ENCODE measurements at places on chromosomes 11 and 22.
A peak's percentile ranks its signal among the peaks of the same experiment; 100 is the strongest.

- DNase-seq = no peak
These were observed 412 bp upstream of the RPS3 start for GRCh38 chr11:75398906-75399305.

- no peak for DNase-seq
These were observed 21.9 kb upstream of the SCN2B start for GRCh38 chr11:118198370-118198769.

DNA sequence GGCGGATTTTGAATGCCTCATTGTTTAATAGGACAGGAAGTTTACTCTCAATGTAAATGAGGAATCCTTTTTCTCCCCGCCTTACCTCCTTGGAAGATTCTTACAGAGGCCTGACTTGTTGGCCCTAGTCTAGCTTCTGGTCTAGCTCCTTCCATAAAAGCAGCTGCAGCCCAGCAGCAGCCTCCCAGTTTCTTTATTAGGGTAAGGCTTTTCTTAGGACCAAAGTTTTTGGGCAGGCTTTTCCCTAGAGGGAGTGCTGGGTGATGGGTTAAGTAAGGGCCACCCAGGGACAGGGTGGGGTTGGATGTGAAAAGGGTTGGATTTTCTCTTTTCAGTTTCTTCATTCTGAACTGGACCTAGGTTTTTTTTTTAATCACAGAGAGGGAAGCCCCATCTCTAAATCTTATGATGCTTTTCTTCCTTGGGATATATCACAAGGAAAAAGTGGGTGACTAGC is 49.7 kb downstream of the LIF start:
- no peak for DNase-seq

DNA sequence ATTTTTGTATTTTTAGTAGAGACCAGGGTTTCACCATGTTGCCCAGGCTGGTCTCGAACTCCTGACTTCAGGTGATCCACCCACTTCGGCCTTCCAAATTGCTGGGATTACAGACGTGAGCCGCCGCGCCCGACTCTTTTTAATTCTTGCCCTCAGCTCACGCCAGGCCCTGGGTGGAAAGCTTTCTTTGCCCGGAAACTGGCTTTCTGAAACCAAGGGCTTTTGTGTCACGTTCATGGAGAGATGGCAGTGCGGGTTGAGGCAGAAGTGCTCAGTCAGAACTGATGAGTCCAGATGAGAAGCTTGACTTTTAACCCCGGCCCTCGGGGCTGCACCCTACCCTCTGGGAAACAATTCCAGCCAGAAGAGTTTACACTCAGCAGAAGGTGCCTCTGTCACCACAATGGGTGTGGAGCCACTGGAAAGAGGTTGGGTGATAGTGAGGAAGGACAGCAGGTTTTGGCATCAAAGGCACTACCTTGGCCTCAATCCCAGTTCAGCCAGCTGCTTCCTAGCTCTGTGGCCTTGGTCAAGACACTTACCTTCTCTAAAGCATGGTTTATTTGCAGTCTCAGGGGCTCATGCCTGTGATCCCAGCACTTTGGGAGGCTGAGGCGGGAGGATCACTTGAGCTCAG is 890 bp upstream of the ARFGAP3 start:
- peak; percentile 20 for DNase-seq

DNA sequence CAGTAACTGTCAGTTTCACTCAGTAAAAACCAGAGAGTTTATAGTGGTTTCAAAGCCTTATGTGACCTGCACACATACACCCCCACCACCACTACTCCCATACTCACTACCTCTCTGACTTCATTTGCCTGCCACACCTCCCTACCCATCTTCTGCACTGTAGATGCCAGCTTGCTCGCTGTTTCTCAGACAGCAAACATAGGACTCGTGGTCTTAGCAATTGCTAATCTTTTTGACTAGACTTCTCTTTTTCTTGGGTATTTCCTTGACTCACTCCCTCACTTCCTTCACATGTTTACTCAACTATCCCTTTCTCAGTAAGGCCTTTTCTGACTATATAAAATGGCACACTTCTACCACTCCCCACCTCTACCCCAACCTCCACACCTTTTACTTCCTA is 27.8 kb downstream of the CEP295 start:
- no peak for DNase-seq

GRCh38 chr22:20572132-20572802 is 64.9 kb downstream of the MED15 start:
- DNase-seq = no peak

DNA sequence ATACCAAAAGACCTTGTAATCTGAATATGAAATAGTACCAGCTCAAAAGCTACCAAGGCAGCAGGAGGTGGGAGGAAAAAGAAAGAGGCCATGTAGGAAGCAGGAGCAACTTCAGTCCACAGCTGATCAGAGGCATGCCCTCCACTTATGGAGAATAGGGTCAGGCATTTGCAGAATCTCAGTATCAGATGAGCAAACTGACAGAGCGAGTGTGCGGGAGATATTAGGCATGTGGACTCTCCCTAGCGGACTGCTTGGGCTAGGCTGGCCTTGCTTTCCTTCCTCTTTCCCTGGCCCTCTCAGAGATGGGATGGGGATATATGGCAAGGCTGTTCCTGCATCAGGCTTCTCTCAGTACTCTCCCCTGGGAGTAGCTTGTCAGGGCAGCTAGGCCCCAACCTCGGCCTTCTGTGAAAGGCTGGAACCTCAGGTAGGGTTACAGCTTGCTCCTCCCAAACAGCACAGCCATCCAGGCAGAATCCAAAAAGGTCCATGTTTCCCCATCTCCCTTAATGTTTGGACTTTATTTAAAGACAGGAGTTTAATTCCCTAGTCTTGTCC is 37.0 kb downstream of the ETS1 start:
- DNase-seq = no peak

GRCh38 chr11:93686226-93686625 is 24.7 kb downstream of the CEP295 start:
- no peak for DNase-seq

GRCh38 chr11:134639586-134640330 is 227.7 kb upstream of the B3GAT1 start:
- no peak for DNase-seq

DNA sequence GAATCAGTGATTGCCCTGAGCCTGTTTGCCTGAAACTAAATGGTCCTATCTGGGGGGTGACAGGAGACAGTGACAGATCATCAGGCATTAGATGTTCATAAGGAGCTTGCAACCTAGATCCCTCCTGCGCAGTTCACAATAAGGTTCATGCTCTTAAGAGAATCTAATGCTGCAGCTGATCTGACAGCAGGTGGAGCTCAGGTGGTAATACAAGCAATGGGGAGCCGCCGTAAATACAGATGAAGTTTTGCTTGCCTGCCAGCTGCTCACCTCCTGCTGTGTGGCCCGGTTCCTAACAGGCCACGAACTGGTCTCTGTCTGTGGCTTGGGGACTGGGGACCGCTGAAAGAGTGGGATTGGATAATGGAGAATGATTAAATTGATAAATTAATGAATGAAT is 14.0 kb downstream of the NOX4 start:
- no peak for DNase-seq

DNA sequence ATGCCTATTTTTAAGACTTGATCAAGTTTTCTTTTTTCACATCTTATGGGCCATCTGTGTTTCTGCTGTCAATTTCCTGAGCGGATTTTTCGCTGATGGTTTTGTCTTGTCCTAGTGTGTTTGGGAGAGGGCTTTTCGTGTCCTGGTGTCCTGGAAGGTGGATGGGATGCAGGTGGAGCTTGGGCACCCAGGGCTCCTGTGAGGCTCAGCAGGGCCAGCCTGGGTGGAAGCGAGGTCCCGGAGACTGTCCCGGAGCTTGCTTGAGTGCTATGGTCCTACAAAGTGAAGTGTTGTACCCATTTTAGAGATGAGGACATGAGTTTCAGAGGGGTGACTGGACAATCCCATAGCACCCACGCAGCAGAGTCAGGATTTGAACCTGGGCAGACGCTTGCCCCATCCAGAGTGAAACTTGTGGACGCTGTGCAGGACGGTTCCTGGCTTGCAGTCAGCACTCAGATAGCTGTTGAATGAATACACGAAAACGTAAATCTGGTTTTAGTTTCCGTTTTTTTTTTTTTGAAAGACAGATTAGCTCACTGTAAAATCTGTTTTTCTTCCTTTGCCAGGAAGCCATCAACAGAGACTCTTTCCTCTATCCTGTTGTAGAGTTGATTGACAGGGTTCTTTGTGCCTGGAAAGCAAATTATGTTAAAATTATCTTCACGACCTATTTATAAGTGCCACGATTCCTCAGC is 64.1 kb downstream of the TBC1D22A start:
- DNase-seq = no peak

DNA sequence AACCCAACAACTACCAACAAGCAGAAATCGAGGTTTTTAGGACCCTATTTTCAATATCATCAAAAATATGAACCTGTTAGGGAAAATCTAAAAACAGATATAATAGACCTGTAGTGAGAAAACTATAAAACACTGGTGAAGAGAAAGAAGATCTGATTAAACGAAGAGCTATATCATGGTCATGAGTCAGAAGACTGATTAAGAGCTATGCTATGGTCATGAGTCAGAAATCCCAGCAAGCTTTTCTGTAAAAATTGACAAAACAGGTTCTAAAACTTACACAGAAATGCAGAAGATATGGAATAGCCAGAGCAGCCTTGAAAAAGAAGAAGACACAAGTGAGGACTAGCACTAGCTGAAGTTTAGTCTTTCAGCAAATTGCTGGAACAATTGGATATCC is 345.0 kb downstream of the TBC1D22A start:
- DNase-seq = no peak

DNA sequence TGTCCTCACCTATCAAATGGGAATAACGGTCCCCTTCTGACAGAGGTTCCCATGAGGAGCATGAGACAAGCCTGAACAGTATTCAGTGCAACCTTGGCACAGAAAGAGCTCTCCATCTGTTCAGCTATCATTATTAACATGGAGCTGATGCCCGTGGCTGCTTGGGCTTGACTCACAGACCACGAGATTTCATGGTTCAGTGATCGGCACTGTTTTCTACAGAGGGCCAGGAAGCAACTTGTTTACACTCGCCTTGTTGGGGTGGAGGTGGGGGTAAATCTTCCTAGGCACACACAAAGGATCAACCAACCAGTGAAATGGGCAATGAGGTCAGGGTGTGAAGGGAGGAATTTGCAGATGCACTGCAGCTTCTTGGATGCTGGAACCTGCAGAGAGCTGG is 88.2 kb downstream of the CWC15 start:
- DNase-seq = no peak

DNA sequence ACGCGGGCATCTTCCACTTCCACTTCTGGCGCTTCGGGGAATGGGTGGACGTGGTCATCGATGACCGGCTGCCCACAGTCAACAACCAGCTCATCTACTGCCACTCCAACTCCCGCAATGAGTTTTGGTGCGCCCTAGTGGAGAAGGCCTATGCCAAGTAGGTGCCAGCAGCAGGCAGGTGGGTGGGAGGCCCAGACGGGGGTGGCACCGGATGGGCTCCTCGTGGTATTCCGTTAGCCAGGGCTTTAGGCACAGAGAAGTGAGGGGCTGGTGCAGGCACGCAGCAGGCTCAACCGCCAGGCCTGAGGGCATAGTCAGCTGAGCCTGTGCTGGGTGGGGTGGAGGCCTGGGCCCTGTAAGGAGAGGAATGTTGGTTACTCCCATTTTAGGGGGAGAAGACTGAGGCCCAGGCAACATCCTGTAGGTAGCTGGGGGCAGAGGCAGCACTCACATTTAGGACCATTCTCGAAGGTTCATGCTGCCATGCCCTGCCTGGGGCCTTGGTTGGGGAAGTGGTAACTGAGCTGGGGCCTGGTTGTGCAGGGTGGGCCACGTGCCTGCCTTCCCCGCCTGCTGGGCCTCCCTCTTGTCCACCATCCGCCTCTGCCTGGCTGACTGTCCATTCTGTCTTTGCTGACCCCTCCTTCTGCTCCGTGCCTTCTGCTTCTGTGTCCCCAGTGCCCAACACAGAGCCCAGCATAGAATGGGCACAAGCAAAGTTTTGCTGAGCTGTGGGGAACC is 10.2 kb downstream of the OMP start:
- DNase-seq = no peak

DNA sequence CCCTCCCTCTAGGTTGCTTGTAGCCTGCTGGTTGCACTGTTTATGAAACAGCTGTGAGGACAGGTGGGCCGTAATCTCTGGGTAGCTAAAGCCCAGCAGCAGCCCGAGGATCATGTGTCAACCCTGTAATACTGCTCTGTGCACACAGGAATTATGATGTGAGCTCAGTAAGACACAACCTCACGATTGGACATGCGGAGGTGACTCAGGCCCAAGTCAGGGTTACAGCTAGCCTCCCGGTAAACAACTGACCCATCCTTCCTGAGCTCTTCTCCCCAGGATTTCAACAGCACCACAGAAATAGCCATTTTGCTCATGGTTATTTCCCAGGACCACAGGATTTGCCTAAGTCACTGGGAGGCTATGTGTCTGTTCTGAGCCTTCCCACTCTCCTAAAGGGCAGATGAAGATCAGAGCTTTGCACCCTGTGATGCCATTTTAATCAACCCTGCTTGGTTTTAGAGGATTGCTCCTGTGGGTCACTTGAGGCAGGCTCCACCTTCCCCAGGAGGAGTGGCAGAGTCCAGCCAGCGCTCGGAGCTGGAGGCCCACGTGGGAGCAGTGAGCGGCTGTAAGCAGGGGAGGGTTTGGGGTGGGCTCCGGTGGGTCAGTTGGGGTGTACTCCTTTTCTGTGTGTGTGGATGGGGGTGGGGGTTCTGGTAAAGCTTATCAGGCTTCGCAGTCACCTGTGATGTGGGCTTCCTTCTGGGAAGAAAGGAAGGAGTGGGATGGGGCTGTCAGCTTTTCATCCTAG is at the start of gene AMPD3:
AMPD3 (plus strand) TSS at position 387 of the 754 bp plus-strand sequence. CDS start 6,256 bp downstream, outside the sequence.
- no peak for DNase-seq

DNA sequence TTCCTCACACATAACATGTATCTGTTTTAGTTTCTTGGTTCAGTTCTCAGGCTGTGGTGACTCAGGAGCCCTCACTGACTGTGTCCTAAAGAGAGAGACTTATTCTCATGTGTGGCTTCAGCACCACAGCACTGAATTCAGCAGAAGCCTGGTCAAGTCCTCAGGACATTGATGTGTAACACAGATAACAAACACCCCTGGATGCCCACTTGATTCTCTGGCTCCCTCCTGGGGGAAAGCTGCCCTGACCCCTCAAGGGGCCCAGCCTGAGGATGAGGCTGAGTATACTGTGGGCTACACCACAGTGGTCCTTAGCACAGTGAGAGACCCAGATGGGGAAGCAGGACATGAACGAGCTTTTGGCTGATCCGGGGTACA is 87.2 kb upstream of the VPREB1 start:
- no peak for DNase-seq

- no peak for DNase-seq
These were observed 15.6 kb upstream of the MFNG start for GRCh38 chr22:37501610-37502341.

DNA sequence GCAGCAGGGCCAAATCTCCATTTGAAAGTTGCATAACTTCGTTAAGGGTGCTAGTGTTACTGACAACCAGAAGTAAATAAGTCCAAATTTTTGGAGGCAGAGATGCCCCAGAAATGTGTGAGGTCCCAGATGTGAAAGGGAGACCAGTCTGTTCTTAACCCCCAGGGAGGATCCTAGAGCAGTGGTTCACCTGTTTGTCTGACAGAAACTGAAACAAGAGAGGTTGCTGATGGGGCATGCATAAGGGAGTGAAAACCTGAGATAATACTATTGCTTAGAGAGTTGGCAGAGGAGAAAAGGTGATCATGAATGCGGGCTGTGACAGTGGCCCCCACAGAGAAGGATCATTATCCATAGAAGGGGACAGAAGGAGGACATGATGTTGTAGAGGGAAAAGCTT is 3.8 kb downstream of the CBLIF start:
- DNase-seq = no peak

- no peak for DNase-seq
These were observed 697.2 kb downstream of the ETS1 start for GRCh38 chr11:127890030-127890615.

GRCh38 chr22:27801616-27802345 is at the start of gene MN1:
MN1 (minus strand) TSS chr22:27801756; CDS start chr22:27800543, 1,213 bp downstream.
- no peak for DNase-seq

- no peak for DNase-seq
These were observed 1.5 kb downstream of the ME3 start for GRCh38 chr11:86670911-86671310.

Measured in cerebellar nuclear complex (tissue), 1 donor.